T-cell (primary cell): ENCODE measurements at places on chromosomes 11 and 22. TPM values are rescaled to one million over a fixed set of nuclear protein-coding genes. Genes with fewer than 3 reads are reported as not detected.

The QSER1 gene
- 11.9 TPM for total RNA-seq

GRCh38 chr11:26510756-26511155 is 61.3 kb downstream of the MUC15 start:
- no peak overlapping the region for H3K4me3 ChIP-seq
- no peak for DNase-seq
- no peaks in the 10 kb centered on the region for H3K27me3 ChIP-seq

DNA sequence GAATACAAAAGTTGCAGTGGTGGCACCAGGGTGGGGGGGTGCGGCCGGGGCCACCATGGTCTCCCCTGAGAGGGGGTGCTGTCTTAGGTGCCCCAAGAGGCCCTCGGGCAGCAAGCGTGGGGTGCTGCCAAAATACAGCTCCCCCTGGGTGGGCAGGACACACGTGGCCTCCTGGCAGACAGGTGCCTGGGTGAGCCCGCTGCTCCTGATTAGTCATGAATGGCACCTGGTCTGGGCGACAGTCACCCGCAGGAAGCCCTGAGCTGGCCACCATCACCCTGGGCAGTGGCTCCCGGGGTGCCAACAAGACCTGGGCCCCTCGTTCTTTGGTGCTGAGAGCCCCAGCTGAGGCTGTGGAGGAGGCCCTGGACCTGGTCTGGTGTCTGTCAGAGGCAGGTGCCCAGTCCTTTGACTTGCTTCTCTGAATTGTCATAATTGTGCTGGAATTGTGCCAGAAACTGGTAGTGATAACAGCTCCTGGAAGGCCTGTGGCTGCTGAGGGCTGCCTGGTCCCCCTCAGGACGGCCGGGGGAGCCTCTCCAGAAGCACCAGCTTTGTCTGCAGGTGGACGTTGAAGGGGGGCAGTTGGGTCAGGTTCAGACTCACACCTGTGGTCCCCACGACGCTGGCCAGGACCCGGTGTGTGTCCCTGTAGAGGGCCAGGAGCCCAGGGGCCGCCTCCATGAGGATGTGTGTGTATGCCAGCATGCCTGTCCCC is 14.8 kb downstream of the ALG12 start:
- H3K4me1 ChIP-seq, result peaks cover 12% of the 10 kb centered on the region
- H3K27me3 ChIP-seq, result no peaks in the 10 kb centered on the region
- no peak overlapping the region for H3K4me3 ChIP-seq
- H3K27ac ChIP-seq, result no peak overlapping the region
- no peak for DNase-seq

The APOL4 gene
- not detected for total RNA-seq

DNA sequence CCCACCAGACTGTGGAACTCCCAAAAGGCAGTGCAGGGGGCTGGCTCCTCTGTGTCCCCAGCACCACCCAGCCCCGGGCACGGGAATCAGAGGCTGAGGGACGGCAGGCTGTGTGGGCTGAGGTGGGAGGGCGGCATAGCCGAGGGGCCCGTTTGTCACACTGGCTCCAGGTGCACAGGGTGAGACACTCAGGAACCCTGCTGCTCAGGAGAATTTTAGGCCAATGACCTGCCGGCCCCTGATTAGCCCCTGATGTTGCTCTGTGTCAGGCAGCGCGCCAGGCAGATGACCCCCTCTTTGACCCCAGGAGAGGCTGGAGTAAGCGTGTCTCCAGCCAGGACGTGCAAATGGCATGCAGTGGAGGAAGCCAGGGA is 52.7 kb downstream of the RTL6 start:
- H3K27me3 ChIP-seq, result peaks cover 3% of the 10 kb centered on the region
- H3K36me3 ChIP-seq, result no peaks in the 10 kb centered on the region
- no peaks in the 10 kb centered on the region for H3K4me1 ChIP-seq
- H3K27ac ChIP-seq, result no peak overlapping the region
- no peak for DNase-seq

DNA sequence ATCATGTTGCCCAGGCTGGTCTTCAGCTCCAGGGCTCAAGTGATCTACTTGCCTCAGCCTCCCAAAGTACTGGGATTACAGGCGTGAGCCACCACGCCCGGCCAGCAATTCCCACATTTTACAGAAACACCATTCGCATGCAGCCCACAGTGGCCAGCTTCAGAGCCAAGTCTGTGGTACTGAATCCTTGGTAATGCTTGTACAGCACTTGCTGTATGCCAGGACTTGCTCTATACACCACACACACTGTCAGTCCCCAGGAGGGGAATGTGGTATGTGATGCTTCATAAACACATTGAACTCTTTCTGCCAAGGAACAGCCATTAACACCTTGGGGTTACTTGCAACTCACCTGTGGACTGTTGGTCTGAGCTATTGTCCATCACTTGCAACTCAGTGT is 119.4 kb downstream of the MED15 start:
- H3K36me3 ChIP-seq, result no peaks in the 10 kb centered on the region
- H3K27ac ChIP-seq, result no peak overlapping the region
- H3K4me3 ChIP-seq, result no peak overlapping the region
- DNase-seq, result no peak

DNA sequence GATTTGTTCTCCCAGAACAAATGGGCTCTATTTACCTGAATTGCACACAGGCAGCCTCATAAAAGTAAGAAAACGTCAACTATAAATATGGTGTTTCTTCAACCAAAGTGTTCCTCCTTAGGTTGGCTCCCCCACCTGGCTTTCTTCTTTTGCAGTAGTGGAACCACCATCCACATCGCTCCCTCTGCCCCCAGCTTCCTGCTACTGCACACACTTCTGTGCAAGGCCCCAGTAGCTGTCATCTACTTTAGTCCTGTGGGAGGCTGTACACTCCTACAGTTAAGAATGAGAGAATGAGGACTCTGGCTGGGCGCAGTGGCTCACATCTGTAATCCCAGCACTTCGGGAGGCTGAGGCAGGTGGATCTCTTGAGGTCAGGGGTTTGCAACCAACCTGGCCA is 89.5 kb downstream of the BMAL1 start:
- no peak for DNase-seq
- H3K27ac ChIP-seq, result no peak overlapping the region
- no peaks in the 10 kb centered on the region for H3K27me3 ChIP-seq
- H3K4me1 ChIP-seq, result no peaks in the 10 kb centered on the region
- H3K36me3 ChIP-seq, result peaks cover 96% of the 10 kb centered on the region

The OR4C13 gene
- total RNA-seq, result not detected

The AASDHPPT gene
- 33.0 TPM for total RNA-seq

DNA sequence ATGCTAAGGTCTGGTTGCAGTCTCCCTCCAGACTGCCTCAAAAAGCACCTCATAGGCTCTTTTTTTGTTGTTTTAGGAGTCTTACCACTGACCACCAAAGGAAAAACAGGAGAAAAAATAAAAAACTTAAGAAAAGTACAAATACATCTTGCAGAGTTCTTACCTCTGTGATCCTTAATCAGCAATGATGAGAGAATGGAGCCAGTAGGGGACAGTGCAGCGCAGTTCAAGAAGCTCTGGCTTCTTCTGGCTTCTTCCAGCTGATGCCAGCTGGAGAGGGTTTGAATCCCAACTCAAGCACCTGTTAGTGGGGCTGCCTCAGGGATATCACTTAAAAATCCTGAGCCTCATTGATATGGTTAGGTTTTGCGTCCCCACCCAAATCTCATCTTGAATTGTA is 223.3 kb upstream of the ISX start:
- DNase-seq, result no peak
- H3K27ac ChIP-seq, result no peak overlapping the region
- H3K4me3 ChIP-seq, result no peak overlapping the region
- H3K4me1 ChIP-seq, result no peaks in the 10 kb centered on the region
- H3K36me3 ChIP-seq, result no peaks in the 10 kb centered on the region

- no peak overlapping the region for H3K27ac ChIP-seq
- DNase-seq, result no peak
- H3K36me3 ChIP-seq, result no peaks in the 10 kb centered on the region
- H3K27me3 ChIP-seq, result no peaks in the 10 kb centered on the region
- no peak overlapping the region for H3K4me3 ChIP-seq
These were observed 69.3 kb downstream of the PIWIL4 start for GRCh38 chr11:94636388-94636949.

The MISFA gene
- 0.59 TPM for total RNA-seq

GRCh38 chr11:3186166-3186953 is 21.2 kb upstream of the OSBPL5 start:
- H3K27ac ChIP-seq, result no peak overlapping the region
- H3K27me3 ChIP-seq, result no peaks in the 10 kb centered on the region
- no peak overlapping the region for H3K4me3 ChIP-seq
- H3K4me1 ChIP-seq, result no peaks in the 10 kb centered on the region
- no peaks in the 10 kb centered on the region for H3K36me3 ChIP-seq

DNA sequence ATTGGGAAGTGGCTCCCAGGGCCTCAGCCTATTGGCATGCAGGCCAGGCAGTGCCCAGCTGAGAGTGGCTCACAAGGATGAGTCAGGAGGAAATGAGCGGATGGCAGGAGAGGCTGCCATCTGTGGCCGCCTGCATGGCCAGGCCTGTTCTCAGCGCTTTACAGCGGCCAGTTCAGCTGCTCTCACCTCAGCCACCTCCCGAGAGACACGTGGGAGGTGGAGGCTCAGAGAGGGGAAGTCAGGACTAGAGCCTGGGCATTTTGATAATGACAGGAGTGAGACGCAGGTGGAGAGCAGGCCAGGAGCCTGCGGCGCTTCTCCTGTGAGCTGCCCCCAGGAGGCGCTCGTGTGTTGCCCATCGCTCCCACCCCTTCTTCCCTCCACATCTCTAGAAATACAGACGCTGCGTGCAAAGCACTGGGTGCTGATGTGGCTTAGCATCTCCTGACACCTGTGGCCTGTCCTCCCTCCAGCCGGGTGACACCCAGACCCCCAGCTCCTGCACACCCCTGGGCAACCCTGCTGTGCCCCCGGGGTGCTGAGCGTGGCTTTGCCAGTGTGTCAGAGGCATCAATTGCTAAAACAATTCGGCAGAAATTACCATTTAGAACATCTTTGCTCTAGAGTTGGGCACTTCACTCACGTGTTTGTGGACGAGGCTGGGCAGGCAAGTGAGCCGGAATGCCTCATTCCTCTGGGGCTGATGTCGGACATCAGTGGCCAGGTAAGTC is 21.4 kb upstream of the PANX2 start:
- no peak overlapping the region for H3K4me3 ChIP-seq
- H3K27me3 ChIP-seq, result peaks cover 32% of the 10 kb centered on the region
- no peak overlapping the region for H3K27ac ChIP-seq
- H3K4me1 ChIP-seq, result no peaks in the 10 kb centered on the region

GRCh38 chr11:78869293-78869692 is 294.6 kb upstream of the NARS2 start:
- H3K4me3 ChIP-seq, result no peak overlapping the region
- H3K4me1 ChIP-seq, result no peaks in the 10 kb centered on the region
- H3K36me3 ChIP-seq, result no peaks in the 10 kb centered on the region
- no peak for DNase-seq
- H3K27ac ChIP-seq, result no peak overlapping the region

GRCh38 chr11:62579252-62579651 is 5.6 kb upstream of the EEF1G start:
- no peaks in the 10 kb centered on the region for H3K27me3 ChIP-seq
- peaks cover 13% of the 10 kb centered on the region for H3K4me1 ChIP-seq
- no peak overlapping the region for H3K27ac ChIP-seq
- DNase-seq, result no peak

GRCh38 chr22:40244586-40244985 is 66.9 kb downstream of the TNRC6B start:
- no peak overlapping the region for H3K4me3 ChIP-seq
- H3K27me3 ChIP-seq, result no peaks in the 10 kb centered on the region
- peaks cover 7% of the 10 kb centered on the region for H3K36me3 ChIP-seq
- no peak for DNase-seq

The MIOX gene
- 0.70 TPM for total RNA-seq

GRCh38 chr22:47854251-47854650 is 1091.8 kb downstream of the TBC1D22A start:
- no peaks in the 10 kb centered on the region for H3K36me3 ChIP-seq
- H3K4me1 ChIP-seq, result no peaks in the 10 kb centered on the region
- no peak overlapping the region for H3K4me3 ChIP-seq
- peaks cover 7% of the 10 kb centered on the region for H3K27me3 ChIP-seq

DNA sequence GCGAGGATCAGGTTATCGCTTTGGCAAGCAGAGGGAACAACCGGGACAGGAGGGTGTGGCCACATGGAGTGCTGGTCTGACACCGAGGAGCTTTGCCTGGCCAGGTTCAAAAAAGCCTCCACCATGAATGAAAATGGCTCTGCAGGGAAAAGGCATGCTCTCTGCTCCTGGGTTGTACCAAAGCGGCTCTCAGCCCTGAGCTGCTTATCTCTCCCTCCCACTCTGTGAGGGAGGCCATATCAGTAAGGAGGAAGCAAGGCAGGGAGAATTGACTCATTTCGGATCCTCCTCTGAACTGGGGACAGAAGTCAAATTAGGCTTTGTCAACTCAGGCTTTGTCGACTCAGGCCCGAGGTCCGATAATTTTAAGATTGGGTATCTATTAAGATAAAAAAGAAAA is 82.9 kb upstream of the CRTAM start:
- H3K4me3 ChIP-seq, result no peak overlapping the region
- DNase-seq, result no peak
- H3K4me1 ChIP-seq, result peaks cover 22% of the 10 kb centered on the region
- H3K27me3 ChIP-seq, result no peaks in the 10 kb centered on the region

The NXPE4 gene
- total RNA-seq, result not detected

GRCh38 chr22:24503137-24503842 is 8.2 kb downstream of the UPB1 start:
- peaks cover 3% of the 10 kb centered on the region for H3K4me1 ChIP-seq
- no peaks in the 10 kb centered on the region for H3K27me3 ChIP-seq
- H3K36me3 ChIP-seq, result no peaks in the 10 kb centered on the region
- H3K27ac ChIP-seq, result no peak overlapping the region
- DNase-seq, result peak; percentile 57
- H3K4me3 ChIP-seq, result no peak overlapping the region

The FAM227A gene
- total RNA-seq, result 0.49 TPM

DNA sequence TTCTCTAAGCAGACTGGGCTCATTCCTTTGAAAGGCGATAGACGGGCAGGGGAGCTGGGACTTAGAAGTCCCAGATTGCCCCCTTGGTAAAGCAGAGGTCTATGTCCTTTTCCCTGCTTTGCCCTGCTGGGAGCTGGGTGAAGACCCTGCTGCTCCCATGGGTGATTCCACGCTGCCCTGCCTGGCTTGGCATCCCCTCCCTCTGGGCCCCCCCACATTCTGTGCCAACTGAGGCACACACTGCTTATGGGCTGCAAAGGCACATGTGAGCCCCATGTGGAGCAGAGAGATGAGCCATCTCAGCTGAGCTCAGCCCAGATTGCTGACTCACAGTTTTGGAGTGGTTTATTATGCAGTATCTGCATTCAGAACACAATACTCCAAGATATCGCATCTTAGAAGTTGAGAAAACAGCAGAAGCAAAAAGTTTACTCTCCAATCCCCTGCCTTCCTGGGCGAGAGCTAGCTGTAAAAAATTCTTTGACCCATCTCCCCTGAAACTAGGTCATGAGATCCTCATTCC is 127.2 kb downstream of the ST3GAL4 start:
- H3K4me1 ChIP-seq, result peaks cover 11% of the 10 kb centered on the region
- H3K27ac ChIP-seq, result no peak overlapping the region
- H3K4me3 ChIP-seq, result no peak overlapping the region
- DNase-seq, result no peak
- no peaks in the 10 kb centered on the region for H3K27me3 ChIP-seq

DNA sequence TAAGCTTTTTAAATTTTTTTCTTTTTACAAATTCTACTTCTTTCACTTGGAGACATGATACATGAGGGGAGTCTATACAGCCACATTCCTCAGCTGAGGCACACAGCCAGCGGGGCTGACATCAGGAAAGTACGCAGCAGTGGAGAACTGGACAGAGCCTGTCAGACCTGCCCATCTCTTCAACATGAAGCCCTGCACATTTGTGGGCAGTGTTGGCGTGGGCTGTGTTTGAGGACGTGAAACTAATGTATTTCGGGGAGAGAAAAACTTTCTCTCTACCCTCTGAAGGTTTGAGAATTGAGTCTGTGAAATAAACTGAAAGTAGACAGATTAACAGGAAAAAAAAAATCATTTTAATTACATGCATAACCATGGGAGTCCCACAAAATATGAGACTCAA is 84.8 kb upstream of the HTATIP2 start:
- no peaks in the 10 kb centered on the region for H3K27me3 ChIP-seq
- DNase-seq, result no peak
- peaks cover 2% of the 10 kb centered on the region for H3K4me1 ChIP-seq

The SMTNL1 gene
- not detected for total RNA-seq

The TRIM48 gene
- not detected for total RNA-seq
